HT-29 (cell line): ENCODE measurements at places on chromosomes 12 and 14. TPM values are rescaled to one million over a fixed set of nuclear protein-coding genes. Genes with fewer than 3 reads are reported as not detected.

Gene LRFN5
- not detected in 2 replicates for total RNA-seq

Gene APOF
- not detected in 2 replicates for total RNA-seq

Gene ZNF10
- 1.2 and 2.5 TPM in 2 replicates for total RNA-seq

Gene KRT79
- total RNA-seq, result not detected in 2 replicates

Gene RAD51AP1
- total RNA-seq, result 14.7 and 16.2 TPM in 2 replicates

Gene KRT2
- not detected in 2 replicates for total RNA-seq

Gene WNT1
- not detected in 2 replicates for total RNA-seq

Gene GUCY2C
- total RNA-seq, result not detected in 2 replicates

Gene KRAS
- total RNA-seq, result 8.2 and 10.2 TPM in 2 replicates

Gene AMN
- total RNA-seq, result 2.5 and 9.2 TPM in 2 replicates

Gene LYZ
- total RNA-seq, result 1,236 and 1,299 TPM in 2 replicates

Gene CHGA
- total RNA-seq, result not detected in 2 replicates

Gene SALL2
- 0.05 TPM in 1 of 2 replicates, not detected in the other for total RNA-seq

Gene FNTB
- 8.2 and 8.9 TPM in 2 replicates for total RNA-seq

Gene KRT7
- 3.8 and 11.9 TPM in 2 replicates for total RNA-seq

Gene CACNA2D4
- 0.81 and 3.4 TPM in 2 replicates for total RNA-seq

Gene TNS2
- 57.7 and 71.9 TPM in 2 replicates for total RNA-seq

Gene GPR135
- 0.83 and 0.84 TPM in 2 replicates for total RNA-seq

Gene GNB3
- total RNA-seq, result 0.97 TPM in 1 of 2 replicates, not detected in the other
